ENCODE measurements at places on chromosomes 13 and 19.
A peak's percentile ranks its signal among the peaks of the same experiment; 100 is the strongest.

- DNase-seq: peak; percentile 34
Measured at GRCh38 chr19:6718741-6719539, 1.5 kb downstream of the C3 start.

DNA sequence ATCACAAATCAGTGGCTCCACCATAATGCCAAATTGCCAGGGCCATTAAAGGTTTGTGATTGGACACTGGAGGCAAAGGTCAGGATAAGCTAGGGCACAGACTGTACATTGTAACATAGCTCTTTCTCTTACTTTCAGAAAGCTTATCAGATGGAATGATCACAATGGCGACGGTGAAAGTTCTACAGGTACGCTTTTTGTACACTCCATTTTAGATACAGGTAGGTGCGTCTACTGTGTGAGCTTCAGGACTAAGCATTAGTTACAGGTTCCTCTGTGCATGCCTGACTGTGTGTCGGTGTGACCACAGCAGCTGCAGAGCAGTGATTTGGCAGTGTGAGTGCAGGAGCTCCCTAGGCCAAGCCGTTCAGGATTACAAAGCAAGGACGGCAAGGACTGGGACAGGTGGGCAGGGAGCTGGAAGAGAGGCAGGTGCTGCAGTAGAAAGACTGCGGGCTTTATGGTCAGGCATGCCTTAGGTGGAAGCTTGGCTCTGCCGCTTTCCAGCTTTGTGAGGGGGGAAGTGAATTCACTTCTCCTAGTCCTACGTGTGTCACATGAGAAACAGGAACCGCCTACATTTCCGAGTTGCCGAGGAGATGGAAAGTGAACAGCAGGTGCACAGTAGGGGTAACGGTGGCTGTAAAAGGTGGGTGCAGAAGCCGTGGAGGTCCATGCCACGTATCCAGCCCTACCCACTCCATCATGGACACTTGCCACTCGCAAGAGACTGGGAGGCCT is 49.6 kb downstream of the MRPL57 start:
- no peak for DNase-seq

DNA sequence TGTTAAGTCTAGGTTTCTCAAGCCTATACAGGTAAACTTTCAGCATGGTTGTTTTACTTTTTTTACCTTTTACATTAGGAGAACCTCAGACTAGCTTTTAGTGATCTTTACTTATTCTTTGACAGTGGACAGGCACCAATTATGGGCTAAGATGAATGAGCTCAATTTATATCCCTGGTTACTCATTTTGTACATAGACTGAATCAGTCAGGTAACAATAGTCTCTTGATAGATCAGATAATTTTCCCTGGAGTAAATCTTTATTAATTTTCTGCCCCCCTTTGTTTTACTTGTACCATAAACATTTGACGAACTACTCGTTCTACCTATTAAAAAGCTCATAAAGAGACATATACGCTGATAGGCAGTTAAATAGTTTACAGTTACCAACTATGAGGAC is 22.8 kb downstream of the SPART start:
- DNase-seq: no peak

DNA sequence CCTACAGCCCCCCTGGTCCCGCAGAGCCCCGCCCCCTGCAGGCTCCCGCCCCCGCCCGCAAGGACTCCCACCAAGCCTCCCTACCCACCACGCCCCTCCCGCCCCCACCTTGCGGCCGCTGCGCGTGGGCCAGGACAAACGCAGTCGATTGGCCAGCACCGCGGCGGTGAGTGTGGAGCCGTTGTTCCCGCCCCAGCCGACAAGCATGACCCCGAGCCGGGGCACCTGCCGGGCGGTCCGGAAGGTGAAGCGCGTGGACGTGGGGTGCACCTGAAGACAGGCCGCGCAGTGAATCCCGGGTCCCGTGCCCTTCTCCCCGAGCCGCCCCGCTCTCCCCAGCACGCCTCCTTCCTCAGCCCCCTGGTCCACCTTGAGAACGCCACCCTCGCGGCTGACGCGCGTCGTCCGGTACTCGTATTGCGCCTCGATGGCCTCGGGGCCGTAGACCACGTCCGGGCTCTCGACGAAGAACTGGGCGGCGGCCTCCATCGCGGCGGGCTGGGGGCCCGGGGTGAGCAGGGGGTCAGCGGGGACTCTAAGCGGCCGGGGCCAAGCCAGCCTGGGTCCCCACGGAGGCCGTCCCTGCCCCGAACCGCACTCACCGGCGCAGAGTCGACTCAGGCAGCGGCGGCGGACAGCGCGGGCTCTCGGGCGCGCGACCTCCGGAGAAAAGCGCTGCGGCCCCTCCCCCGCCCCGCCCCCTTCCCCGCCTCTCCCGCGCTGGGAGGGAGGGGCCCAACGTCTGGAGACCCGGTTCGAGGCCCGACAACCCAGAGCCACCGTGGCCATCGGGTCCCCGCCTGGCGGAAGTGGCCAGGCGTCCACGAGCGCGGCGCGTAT is at the start of gene ISYNA1:
ISYNA1 (minus strand) TSS at position 643 of the 840 bp plus-strand sequence; CDS start at position 489, 154 bp downstream.
- peak; percentile 38 for DNase-seq

- DNase-seq: no peak
Measured at GRCh38 chr13:112905990-112906641, 62.9 kb upstream of the MCF2L start.

GRCh38 chr19:12828494-12828893 is 5.9 kb downstream of the RTBDN start:
- DNase-seq: no peak

DNA sequence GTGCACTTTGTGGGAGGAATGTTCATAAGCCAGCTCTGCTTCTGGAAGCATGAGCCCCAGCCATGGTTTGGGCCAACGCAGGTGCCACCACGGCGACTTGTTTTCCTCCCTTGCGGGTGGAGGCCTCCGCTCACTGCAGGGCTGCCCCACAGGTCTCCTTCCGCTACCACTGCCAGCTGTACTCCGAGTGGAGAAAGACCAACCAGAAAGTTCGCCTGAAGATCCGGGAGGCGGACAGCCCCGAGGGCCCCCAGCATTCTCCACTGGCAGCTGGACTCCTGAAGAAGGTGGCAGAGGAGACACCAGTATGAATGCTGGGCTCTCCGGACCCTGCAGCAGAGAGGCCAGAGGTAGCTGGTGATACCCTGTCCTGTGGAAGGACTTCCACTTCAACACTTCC is 6.5 kb upstream of the HNRNPM start:
- no peak for DNase-seq

GRCh38 chr19:11963566-11964355 is 1.1 kb upstream of the ZNF763 start:
- peak; percentile 75 for DNase-seq

DNA sequence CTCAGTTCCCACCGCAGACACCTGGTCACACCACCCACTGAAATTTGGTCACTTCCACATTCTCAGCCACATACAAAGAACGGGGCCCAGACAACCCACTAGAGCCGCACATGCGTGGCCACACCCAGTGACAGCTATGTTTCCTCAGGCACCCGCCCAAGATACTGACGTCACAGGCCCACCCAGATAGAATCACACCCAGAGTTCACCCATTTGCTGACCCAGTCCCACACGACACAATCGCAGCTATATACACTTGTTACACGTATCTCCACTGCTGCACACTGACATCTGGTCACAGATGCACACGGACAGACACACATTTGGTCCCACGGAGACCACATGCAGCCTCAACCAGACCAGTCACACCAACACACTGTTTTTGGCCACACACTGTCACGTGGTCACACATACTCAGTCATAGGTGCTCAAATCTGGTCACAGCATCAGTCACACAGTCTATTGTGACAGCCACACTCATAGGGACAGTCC is 2.9 kb downstream of the NUMBL start:
- DNase-seq: peak; percentile 90

GRCh38 chr19:2627855-2628254 is 74.6 kb downstream of the GNG7 start:
- DNase-seq: no peak

DNA sequence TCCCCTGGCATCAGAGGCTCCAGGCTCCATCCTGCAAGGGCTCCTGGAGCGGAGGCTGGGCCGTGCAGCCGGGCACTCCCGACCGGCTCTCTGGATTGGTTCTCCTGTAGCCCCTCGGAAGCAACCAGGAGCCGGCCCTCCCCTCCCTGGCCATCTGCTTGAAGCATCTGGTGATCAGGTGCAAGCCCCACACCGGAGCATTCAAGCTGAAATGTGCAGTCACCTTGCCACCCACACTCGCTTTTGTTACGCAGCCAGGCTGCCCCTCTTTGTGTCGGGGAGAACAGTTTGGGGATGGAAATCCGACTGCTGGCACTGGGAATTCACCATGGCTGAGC is 258.8 kb downstream of the ZNF536 start:
- DNase-seq: no peak

GRCh38 chr13:112664501-112665203 is 25.2 kb upstream of the ATP11A start:
- peak; percentile 14 for DNase-seq

Measured in AG08395 (cell line).